Chondrocyte (in vitro differentiated cells): ENCODE measurements at places on chromosomes 13 and 19. TPM values are rescaled to one million over a fixed set of nuclear protein-coding genes. Genes with fewer than 3 reads are reported as not detected.

DNA sequence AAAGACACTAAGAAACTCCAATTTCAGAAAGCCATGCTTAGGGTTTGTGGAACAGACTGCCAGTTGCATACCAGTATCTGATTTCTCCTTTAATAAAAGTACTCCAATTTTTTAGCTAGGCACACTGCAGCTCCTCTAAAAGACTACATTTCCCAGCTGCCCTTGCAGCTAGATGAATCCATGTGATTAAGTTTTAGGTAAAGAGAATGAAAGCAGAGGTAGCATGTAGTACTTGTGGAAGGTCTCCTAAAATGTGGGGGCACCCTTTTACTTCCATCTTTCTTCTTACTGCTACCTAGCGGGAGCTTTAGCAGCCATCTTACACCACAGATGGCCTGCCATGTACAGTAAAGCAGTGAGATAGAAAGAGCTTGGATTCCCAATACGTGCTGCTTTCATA, 33.0 kb upstream of the TSC22D1 start:
- no peak for DNase-seq

DNA sequence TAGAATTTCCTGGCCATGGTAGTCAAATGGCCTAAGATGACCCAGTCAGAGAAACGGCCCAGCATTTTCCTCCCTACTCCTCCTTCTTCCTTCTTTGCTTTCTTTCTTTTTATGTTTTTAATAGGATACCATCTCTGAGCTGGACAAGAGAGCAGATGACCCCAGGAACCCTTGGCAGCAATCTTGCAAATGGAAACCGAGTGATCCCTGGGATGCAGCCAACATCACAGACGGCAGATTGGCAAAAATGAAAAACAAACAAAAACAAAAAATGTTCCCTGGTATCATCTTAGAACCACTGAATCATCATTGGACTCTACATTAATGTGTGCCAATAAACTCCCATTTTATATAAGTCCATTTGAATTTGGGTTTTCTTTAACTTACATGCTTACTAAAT, 424.4 kb downstream of the FGF14 start:
- no peak for DNase-seq

KLK4 gene
- total RNA-seq: not detected in 3 replicates

C19orf85 gene
- not detected in 3 replicates for total RNA-seq

GRCh38 chr19:34225659-34226015, 28.7 kb upstream of the GARRE1 start:
- no peak for DNase-seq

ADGRL1 gene
- total RNA-seq: 32.1 to 33.0 TPM (median 32.2 TPM) in 3 replicates

- DNase-seq: no peak
Measured at GRCh38 chr19:39941151-39941550, 6.7 kb upstream of the FCGBP start.

- no peak for DNase-seq
Measured at GRCh38 chr19:48858984-48859710, 9.3 kb downstream of the PLEKHA4 start.

FGF21 gene
- not detected in 3 replicates for total RNA-seq

CEACAM20 gene
- total RNA-seq: not detected in 3 replicates

GRCh38 chr19:32830231-32831014, 39.1 kb downstream of the SLC7A9 start:
- no peak for DNase-seq

GRCh38 chr19:43606569-43607229, 5.2 kb upstream of the SRRM5 start:
- no peak for DNase-seq

PRODH2 gene
- not detected in 3 replicates for total RNA-seq

DNA sequence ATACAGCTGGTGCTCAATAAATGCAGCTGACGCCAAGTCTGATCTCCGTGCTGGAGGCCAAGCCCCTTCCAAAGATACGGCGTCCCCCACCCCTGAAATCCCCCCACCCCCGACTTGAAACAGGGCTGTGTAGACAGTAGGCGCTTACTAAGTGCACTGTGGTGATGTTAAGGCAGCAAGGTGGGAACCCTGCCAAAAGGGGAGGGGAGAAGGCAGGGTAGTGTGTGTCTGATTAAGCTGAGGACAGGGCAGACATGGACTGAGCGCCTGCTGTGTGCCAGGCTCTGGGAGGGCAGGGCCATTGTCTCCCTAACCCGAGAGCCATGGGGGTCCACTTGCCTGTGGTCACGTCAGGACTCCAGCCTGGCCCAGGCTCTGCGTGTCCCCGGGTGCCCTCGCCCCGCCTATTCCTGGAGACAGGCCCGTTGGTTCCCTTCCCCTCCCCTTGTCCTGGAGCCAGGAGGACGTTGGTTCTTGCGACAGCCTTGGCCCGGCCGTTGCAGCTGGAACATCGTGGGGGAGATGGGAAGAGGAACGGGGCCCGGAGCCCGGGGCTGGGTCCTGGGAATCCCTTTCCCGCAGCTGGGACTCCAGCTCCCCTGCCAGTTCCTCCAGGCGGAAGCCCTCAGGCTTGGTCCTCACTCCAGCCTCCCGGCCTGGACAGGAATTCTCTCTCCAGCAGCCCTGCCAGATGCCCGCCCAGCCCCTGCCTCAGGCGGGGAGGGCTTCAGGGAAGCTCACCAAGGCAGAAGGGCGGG, 1.7 kb upstream of the ELANE start:
- DNase-seq: peak; percentile 96

GRCh38 chr13:31010296-31010695, 77.8 kb downstream of the TEX26 start:
- DNase-seq: no peak

LRRC8E gene
- 1.9 to 6.9 TPM (median 4.8 TPM) in 3 replicates for total RNA-seq

IGFL2 gene
- 0.55 to 1.3 TPM (median 0.64 TPM) in 3 replicates for total RNA-seq

- no peak for DNase-seq
Measured at GRCh38 chr13:105796081-105796480, 739.4 kb downstream of the EFNB2 start.

GSK3A gene
- total RNA-seq: 38.9 to 43.6 TPM (median 42.0 TPM) in 3 replicates

DNA sequence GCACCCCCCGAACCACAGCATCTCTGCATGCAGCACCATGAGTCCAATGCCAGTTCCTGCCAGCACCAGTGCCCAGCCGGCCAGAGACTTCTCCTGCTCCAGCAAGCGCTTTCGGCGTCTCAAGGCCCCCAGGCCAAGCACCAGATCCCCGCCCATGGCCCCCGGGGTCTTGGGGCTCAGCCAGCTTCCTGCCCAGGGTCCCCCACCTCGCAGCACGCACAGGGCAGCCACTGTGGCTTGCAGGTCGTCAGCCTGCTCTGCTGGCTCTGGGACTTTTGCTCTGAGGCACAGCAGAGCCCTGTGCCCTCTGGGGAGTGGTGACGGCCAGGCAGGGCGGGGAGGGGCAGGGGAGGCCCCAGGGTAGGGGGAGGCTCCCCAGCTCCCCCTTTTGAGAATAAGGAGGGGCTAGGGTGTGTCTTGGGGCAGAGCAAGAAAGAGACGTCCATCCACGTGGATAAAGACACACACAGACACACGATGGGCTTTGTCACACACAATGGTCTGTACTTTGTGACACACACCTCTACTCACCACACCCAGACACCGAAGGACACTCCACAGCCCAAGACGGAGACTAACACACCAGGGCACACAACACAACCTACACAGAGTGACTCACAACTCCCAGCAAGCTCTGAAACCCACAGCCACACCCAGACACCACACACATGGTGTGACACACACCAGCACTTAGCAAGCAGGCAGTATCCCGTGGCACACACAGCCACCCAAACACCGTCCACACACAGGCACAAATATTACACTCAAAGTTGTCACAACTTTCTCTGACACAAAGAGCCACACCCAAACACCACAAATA, at the start of gene KCNN4:
Gene KCNN4, minus strand, starts transcription at position 268 of the 820 bp plus-strand sequence. Its CDS starts 112 bp downstream, at position 156.
- DNase-seq: no peak

DNA sequence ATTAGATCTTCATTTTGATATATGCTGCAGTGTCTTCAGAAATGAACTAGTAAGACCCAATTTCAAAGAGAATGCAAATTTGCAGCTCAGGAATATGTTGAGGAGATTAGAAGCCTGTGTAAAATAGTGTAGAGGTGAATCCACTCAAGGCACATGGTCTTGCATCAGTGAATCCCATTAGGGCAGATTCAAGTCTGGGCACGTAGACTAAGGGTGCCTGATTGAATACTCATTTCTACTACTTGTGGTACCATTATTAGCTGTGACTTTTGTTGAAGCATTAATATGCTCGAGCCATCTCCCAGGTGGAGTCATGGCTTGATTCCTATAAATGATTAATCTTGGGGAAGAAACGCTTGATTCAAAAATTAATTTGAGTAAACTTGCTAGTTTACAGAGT, 129.4 kb downstream of the AKAP11 start:
- no peak for DNase-seq

DNA sequence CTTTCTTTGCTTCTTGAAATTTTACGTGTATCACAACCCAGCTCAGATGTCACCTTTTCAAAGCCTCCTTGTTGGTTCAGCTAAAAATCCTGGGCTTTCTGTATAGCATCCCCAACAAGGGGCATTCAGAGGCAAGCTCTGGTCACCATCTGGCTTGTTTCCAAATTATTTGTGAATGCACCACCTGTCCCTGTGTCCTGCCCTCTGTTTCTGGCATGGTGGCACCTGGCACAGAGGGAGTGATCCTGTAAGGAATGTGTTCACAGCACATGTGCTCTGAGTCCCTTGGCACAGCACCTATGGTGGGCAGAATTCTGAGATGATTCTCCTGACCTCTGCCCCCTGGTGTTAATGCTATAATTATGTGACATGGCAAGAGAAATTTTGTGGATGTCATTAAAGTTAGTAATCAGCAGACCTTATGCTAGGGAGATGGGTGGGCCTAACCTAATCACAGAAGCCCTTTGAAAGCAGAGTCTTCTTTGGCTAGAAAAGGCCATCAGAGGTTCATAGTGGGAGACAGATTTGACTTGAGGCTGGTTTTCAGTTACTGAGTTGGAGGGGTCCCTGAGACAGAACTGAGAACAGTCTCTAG, 76.3 kb downstream of the ZNF429 start:
- no peak for DNase-seq

NEK5 gene
- total RNA-seq: 0.15 to 0.68 TPM (median 0.40 TPM) in 3 replicates

GRCh38 chr19:16361254-16361653, 36.6 kb downstream of the KLF2 start:
- DNase-seq: no peak

LAIR1 gene
- not detected in 3 replicates for total RNA-seq

DNA sequence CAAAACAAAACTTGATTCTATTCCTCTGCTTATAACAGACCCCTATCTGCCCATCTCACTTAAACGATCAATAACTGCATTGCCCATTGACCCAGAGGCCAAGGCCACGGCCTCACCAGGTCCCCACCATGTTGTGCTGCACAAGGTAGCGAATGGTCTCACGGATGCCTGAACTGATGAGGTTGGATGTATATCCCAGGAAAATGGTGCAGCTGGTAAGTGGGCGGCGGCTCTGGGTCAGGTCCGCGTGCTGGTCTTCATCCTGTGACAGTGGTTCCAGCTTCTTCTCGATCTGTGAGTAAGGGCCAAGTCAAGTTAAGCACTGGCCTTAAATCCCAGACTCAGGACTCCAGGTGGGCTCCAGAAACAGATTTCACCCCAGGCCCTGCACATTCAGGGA, 1.6 kb downstream of the DHPS start:
- DNase-seq: no peak
